ENCODE measurements at places on chromosomes 1 and 21.

DNA sequence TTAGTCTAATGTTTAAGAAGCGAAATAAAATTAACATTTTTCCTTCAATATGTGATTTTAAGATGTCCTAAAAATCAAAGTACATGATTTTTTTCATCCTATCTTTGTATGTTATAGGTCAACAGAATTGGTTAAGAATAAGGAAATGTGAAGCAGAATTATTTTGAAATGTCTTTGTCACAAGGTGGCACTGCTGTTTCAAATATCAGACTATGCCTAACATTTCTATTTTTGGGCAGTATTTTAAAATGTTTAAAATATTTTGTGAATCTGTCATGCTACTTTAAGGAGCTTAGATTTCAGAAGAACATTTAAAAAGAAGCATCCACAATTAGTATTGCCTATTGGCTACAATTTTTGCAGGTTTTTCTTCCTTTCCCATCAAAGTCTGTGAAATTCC, 38.7 kb downstream of the AMY1C start:
- DNase-seq: peak; percentile 30

DNA sequence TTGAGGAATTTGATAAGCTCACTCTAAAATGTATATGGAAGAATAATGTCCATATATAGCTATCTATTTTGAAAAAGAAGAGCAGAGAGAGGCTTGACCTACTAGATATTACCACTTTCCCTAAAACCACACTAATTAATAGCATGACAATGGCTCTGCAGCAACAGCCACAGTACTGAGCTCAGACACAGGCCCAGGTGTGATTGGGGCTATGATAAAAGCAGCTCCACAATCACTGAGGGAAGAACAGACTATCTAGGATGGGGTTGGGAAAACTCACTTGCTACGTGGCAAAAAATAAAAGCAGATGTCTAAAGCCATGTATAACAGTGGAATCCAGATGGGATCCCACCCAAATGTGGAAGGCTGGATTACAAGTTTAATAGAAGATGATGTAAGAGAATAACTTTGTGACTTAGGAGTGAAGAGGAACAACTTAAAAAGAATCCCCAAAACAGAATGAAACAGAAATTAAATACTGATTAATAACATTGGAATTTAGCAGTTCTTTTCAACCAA, 80.8 kb upstream of the RAB4A start:
- DNase-seq: no peak

- no peak for DNase-seq
Measured at GRCh38 chr1:55522353-55522903, 307.3 kb upstream of the USP24 start.

GRCh38 chr1:62336638-62336994, 17.4 kb upstream of the KANK4 start:
- DNase-seq: no peak

DNA sequence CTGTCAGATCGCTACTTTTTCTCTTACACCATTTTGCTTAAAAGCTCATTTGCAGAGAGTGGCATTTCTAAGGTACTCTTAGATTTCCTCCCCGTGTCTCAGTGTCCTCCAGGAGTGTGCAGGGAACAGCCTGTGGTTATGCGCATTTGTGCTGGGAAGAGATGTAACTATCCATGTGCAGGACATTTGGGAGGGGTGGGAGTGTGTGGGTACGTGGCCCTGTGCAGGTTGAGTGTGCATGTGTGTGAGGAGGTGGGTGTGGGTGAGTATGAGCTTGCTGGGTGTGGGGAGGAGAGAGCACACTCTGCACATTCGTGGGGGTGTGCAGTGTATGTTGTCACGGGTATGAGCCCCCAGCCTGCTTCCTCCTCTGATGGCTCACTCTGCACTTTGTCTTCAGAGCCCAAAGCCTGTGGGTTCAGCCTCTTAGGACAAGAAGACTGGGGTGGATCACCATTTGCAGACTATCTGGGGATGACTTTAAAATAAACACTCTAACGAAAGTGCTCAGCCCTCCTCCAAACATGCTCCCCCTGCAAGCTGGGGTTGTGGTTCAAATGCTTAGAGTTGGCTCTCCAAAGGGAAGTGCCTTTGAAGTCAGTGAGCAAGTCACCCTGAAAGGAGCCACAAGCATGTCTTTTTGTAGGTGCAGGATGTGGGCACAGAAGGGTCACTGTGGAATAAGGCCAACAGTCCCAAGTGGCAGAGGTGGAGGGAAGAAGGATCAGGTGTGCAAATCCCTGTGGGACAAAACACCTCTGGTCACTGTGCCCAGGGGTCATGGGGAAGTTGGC, 295.4 kb downstream of the RRAGC start:
- no peak for DNase-seq

DNA sequence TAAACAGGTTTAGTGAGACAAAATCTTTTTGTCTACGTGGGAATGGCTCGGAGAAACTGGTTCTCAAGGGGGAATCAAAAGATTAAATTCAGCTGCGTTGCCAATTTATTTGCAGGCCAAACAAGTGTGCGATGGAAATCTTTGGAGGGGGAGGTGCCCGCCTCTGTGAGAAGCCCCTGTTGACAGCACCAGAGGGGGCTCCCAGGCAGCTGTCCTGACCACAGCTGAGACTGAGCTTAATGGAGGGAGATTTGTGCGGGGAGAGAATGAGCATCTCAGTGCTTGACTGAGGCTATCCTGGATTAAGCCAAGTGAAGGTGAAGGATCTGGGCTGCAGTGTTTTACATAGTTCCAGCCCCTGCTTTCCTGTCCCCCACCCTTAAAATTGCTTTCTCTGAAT, 169.7 kb downstream of the ATG4C start:
- DNase-seq: no peak
